ENCODE measurements at places on chromosomes 6 and 20. TPM values are rescaled to one million over a fixed set of nuclear protein-coding genes. Genes with fewer than 3 reads are reported as not detected.

The LIN28B gene
- polyA plus RNA-seq: not detected

- DNase-seq: no peak
Measured at GRCh38 chr6:156809034-156809433, 31.9 kb downstream of the ARID1B start.

DNA sequence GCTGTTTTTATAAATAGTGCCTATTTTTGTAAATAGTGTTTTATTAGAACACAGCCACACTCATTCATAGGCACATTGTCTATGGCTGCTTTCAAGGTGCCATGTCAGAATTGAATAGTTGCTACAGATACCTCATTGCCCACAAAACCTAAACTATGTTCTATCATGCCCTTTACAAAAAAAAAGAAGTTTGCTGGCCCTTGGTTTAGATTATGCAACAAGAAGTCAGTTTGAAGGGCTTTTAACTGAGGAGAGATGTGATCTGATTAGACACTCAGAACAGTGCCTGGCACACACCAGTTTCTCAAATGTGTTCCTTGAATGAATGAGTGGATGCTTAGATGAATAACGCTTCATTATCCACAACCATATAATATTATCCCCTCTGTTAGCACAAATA is 366.1 kb downstream of the MAFB start:
- DNase-seq: no peak

- DNase-seq: peak; percentile 70
Measured at GRCh38 chr6:108947114-108947854, 99.1 kb downstream of the ARMC2 start.

DNA sequence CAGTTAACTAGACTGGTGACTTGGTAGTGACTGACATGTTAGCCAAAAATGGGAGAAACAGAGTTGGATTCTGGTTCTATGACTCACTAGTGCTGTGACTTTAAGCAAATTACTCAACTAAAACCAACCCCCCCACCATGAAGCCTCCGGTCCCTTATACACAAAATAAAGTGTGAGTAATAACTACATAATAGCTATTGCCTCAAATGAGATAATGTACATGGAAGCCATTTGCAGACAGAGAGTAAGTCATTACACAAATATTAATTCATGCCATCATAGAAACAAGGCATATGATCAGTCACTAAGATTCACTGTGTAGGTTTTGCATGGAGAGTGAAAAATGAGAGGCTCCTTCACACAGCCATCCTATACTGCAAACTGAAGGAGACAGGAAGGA is 111.9 kb downstream of the HIVEP2 start:
- DNase-seq: no peak
